ENCODE measurements at places on chromosomes 6 and 20.

GRCh38 chr6:152034631-152035030 is 227.1 kb downstream of the ESR1 start:
- DNase-seq: no peak

GRCh38 chr6:111723412-111723970 is 117.8 kb upstream of the TRAF3IP2 start:
- DNase-seq: no peak

- peak; percentile 89 for DNase-seq
Measured at GRCh38 chr6:11650025-11650696, 112.6 kb downstream of the TMEM170B start.

DNA sequence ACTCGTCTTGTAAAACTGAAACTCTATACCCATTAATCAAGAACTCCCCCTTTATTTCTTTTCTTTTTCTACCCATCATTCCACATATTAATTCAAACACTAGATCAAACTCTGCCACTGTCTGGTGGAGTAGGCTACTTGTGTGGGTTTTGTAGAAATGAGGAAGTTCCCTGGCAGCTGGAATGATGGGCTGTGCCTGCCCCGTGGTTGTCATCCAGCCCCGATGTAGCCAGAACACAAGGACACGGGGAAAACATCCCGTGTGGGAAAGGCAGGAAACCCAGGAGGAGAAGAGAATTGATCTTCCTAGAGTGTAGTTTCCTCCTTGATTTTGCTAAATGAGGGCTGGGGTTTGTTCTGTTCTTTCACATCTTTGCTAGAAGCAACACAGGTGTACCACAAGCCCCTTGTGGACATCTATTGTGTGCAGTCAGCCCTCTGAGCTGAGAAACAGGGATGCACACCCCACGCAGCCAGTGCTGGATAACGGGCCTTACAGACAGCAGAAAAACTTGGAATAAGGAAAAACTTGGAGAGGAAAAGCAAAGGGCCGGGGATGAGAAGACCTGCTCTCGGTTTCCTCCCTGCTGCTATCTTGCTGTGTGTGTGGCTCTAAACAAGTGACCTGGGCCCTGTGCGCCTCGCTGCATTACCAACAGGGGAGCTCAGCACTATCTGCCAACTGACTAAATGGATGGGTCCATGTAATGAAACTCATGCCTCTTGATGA is 88.0 kb downstream of the SCML4 start:
- DNase-seq: no peak
